Cerebellum (tissue), 4 donors: ENCODE measurements at places on chromosomes 12 and 14. TPM values are rescaled to one million over a fixed set of nuclear protein-coding genes. Genes with fewer than 3 reads are reported as not detected.

- peak; percentile 71 for DNase-seq
Measured at GRCh38 chr14:59055439-59056045, 132.9 kb upstream of the DAAM1 start.

DNA sequence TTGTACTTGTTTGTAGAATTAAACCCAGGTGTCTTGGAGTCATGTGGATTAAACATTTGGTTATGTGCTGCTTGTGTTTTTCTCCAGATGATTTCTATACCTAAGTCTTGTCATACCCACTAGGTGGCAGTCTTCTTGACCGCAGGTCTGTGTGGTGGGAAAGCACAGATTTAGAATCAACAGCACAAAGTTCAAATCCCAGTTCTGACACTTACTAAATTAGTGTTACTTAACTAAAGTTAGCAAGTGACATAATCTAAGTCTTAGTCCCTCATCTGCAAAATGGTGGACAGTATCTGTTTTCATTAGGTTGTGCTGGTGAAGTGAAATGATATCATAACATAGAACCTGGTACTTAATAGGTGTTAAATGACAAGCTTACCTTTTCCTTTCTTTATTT, 151.0 kb upstream of the ARHGAP5 start:
- peak; percentile 30 for DNase-seq

DNA sequence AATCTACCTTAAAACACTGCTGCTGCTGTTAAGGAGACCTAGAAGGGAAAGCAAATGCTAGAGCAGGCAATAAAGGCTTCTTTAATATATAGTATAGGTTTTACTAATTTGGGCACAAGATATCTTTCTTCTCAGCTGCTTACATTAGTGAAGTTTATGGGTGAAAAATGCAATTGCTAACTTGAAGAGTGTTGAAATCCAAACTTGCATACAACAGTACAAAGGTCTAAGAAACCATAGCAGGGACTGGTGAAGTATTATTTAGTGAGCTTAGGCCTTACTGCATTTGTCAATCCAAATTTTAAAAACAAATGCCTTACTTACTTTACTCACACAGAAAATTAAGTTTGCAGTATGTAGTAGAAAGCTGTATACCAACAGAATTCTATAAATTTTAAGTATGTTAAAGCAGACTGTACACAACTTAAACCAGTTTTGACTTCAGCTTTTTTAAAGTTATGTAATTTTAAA, 1.4 kb upstream of the AP4S1 start:
- no peak for DNase-seq

- DNase-seq: no peak
Measured at GRCh38 chr12:119894916-119895315, 17.8 kb upstream of the CIT start.

GRCh38 chr14:90545382-90545781, 148.6 kb downstream of the CALM1 start:
- no peak for DNase-seq

GRCh38 chr14:56751471-56751870, 58.8 kb downstream of the OTX2 start:
- no peak for DNase-seq

GRCh38 chr14:98370352-98370751, 901.6 kb downstream of the BCL11B start:
- no peak for DNase-seq

DNA sequence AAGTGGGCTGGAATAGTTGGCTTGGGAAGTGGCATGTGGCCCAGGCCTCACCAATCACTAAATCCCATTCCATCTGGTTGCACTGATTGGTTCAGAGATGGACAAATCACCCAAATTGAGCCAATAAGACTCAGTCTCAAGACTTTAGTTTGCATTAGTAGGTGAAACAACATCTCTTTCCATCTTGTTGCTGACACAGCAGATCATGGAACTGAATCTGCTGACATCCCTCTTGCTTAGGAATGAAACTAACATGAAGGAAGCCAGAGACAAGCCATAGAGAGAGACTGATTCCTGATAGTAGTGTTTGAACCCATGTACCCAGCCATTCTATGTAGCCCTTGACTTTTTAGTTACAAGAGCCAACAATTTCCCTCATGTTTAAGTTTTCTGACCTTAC, 307.0 kb downstream of the GLT1D1 start:
- DNase-seq: no peak

DNA sequence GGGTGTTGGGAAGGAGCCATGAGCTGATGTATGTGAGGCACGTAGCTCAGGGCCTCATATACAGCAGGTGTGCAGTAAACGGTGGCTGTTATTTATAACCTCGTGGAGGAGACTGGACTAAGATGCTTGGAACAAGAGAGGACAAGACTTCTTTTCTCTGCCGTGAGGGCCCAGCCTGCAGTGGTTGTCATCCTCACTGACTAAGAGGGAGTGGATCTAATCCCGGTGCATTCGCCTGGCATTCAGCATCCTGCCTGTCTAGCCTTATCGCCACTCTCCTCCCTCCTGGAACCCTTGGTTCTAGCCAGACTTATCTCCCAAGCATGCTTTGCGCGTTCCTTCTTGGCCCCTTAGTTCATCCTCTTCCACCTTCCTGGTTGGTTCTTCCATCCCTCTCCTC, 3.9 kb downstream of the TSPAN9 start:
- DNase-seq: no peak

- no peak for DNase-seq
Measured at GRCh38 chr12:94813314-94813713, 163.0 kb upstream of the TMCC3 start.

DNA sequence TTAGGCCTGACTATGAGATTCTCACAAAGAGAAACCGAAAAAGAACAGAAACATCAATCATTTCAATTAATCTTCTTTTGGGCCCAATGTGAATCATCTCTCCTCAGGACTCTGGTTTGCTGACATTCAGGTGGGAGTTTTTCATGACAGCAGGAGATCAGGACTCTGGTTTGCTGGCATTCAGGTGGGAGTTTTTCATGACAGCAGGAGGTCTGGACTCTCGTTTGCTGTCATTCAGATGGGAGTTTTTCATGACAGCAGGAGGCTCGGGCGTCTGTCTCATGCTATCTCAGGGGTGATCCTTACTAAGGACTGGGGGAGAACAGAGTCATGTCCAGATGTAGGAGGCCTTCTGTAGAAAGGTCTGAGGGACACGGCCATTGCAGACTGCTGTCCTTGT, 40.1 kb upstream of the PARP11 start:
- DNase-seq: no peak

DNA sequence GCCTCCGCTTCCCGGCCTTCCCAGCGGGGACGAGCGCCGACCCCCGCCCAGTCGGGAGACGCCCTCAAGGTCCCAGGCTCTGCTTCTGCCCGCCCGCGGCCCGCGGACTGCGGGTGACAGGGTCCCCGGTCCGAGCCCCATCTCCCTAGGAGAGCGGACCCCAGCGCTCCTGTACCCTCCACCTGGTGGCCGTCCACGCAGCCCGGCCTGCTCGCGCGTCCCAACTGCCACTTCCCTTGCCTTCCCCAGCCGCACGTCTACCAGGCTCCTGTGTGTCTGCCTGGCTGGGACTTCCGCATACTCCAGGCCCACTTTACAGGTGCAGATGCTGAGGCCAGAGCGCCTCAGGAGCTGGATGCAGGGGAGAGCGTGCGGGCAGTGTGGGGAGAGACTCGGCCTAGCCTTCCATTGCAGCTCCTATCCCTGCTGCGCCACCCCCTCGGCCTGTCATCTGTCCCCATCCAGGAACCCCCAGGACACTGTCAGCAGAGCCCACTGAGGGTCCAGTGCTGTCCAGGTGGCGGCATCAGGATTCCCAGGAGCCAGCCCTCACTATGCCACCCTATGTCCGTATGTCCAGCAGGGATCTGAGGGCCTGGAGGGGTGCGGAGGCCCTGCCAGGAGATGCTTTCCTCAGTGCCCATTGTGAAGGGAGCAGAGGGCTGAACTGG, 8.0 kb upstream of the ANKRD9 start:
- DNase-seq: no peak

- no peak for DNase-seq
Measured at GRCh38 chr12:108967869-108968540, 52.9 kb downstream of the SVOP start.

Gene SIRT4
- total RNA-seq: 2.5 TPM

Gene TBX3
- total RNA-seq: 3.7 TPM

Gene CAPS2
- 32.8 TPM for total RNA-seq

Gene MIP
- not detected for total RNA-seq

Gene ITGA7
- 32.1 TPM for total RNA-seq
